ENCODE measurements at places on chromosomes 12 and 14.

GRCh38 chr14:98909251-98909944, 362.6 kb downstream of the BCL11B start:
- no peak for DNase-seq

GRCh38 chr12:61846765-61847164, 413.4 kb upstream of the USP15 start:
- no peak for DNase-seq

- no peak for DNase-seq
Measured at GRCh38 chr14:32607399-32607798, 278.3 kb downstream of the AKAP6 start.

- no peak for DNase-seq
Measured at GRCh38 chr14:63940387-63940786, 87.6 kb downstream of the SYNE2 start.

GRCh38 chr12:62895351-62895877, 39.5 kb downstream of the PPM1H start:
- DNase-seq: no peak

DNA sequence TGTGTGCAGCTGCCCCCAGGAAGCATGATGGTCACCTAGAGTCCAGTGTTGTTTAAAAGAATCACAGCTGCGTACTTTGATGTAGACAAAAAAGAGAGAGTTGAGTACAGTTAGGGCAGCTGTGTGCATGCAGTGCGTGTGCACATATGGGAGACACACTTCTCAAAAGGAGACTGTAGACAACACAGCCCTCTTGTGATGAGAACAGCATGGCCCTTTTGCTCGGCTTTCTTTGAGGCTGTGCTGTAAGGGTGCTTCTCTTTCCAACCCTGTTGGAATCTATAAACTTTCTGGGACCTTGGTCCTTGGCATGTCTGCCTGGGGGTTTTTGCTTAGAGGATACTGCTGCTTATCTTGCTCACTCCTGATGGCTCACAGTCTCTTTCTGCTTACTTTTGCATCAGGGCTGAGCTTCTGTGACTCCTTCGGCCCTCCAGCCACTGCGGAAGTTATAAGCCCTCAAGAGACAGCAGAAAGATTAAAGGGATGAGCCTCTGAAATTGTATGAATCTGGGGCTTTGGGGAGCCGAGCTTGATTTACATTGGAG, 102.9 kb downstream of the DYRK2 start:
- DNase-seq: no peak

DNA sequence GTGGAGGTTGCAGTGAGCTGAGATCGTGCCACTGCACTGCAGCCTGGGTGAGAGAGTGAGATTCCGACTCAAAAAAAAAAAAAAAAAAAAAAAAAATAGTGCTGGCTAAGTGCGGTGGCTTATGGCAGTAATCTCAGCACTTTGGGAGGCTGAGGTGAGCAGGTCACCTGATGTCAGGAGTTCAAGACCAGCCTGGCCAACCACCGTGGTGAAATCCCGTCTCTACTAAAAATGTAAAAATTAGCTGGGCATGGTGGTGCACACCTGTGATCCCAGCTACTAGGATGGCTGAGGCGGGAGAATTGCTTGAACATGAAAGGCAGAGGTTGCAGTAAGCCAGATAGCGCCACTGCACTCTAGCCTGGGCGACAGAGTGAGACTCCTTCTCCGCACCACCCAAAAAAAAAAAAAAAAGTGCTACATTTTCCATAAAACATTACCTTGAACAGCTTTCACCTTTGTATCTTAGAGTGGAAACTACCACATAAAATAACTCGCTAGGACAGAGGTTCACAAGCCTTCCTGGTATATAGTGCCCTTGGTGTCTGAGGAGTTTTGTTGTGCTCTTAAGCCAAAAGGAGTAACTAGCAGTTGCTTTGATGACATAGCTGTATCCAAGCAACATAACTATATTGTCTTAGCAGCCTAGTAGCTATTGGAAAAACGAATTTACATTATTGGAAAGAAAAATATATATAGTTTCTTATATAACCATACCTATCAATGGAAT, 11.1 kb downstream of the PTGES3 start:
- no peak for DNase-seq

GRCh38 chr12:108211157-108211556, 82.1 kb downstream of the WSCD2 start:
- no peak for DNase-seq

- no peak for DNase-seq
Measured at GRCh38 chr12:107783406-107784376, 9.2 kb downstream of the ASCL4 start.

GRCh38 chr14:32081901-32082300, 4.8 kb downstream of the ARHGAP5 start:
- no peak for DNase-seq

DNA sequence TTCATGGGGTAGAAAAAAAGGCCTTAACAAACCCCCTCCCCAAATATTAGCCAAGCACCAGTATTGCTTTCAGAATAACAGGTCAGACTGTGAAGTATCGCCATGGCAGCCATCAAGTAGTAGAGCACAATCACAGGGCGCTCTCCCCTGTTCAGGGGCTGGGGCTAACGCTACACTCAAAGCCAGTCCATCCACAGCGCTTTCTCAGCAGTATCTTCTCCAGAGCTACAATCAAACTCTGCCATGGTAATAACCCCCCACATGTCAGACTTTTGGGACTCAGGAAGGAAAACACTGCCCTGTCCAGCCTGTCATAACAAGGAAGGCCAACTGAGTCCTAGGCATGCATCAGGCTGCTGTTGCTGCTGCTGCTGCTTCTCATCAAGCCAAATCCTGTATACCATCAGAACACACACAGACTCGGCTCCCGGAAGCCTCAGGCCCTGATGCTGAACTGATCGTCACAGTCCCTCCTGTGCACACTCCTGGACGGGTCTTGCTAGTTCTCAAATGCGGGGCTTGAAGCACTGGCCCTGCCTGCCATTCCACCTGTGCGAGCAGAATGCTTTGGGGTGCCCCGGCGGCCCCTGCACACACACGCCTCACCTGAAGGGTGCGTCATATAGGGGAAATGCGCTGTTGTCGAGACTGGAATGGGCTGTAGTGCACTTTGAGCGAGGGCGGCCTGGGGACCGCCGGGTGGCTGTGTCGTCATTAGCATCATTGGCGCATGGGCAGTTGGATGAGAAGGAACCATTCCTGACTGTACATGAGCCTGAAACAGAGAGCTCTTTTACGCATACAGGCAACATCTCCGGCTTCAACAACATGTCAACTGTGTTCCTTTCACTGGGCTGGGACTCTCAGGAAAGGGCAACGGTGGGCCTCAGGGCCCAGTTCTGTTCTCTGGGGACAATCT, 47.6 kb downstream of the SH2B3 start:
- no peak for DNase-seq

DNA sequence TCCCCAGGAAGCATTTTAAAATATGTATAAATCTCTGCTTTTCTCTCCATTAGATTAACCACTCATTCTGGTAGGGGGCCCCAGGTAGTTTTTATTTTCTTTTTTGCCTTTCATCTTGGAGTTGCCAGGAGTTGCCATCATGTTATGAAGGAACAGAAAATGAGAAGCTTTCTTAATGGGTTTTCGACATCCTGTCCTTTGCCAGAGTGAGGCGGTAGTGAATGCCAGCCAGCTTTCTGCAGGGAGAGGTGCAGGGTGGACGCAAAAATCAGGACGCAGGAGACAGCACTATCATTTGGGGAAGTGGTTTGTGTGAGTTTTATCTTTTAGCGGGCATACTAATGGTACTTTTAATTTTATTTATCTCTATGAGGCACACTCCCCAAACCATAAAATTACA, 1.7 kb downstream of the RASSF8 start:
- DNase-seq: peak; percentile 41

GRCh38 chr12:44385964-44386363, 490.2 kb downstream of the NELL2 start:
- DNase-seq: no peak

DNA sequence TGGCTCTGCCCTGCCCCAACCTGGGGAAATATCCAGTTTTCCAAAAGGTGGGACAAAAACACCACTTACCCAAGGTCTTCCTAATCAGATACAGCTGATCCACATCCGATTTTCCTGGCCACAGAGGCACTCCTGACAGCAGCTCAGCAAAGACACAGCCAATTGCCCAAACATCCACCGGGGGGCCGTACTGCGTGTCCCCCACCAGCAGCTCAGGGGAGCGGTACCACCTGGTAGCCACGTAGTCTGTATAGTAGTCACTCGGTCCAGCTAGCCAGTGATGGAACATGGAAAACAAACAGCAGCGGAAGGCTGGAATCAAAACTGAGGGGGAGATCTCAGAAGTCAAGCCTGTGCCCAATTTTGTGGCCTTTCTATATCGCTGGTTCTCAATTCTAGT, 28.8 kb downstream of the DMAC2L start:
- DNase-seq: no peak

DNA sequence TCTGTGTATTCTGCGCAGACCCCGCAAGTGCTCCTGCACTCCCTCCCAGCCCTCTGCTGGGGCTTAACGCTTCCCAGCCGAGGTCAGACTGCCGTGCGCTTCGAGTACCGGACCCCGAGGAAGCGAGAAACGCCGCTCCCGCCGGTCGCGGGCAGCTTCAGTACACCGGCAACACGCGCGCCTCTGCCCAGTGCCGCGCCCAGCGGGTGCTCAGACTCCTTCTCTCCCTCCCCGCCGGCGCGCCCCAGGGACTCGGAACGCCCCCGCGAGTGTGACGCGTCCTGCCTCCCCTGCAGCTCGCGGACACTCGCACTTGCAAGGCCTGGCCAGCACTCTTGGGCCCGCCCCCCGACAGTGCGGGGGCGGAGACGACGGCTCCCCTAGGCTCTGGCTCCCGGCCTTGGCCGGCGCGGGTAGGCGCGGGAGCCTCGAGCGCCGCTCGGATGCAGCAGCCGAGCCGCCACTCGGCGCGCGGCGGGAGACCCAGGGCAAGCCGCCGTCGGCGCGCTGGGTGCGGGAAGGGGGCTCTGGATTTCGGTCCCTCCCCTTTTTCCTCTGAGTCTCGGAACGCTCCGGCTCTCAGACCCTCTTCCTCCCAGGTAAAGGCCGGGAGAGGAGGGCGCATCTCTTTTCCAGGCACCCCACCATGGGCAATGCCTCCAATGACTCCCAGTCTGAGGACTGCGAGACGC, at the start of gene PTGER2:
PTGER2 (plus strand) TSS at position 410 of the 692 bp plus-strand sequence; CDS start at position 647, 237 bp downstream.
- peak; percentile 24 for DNase-seq

DNA sequence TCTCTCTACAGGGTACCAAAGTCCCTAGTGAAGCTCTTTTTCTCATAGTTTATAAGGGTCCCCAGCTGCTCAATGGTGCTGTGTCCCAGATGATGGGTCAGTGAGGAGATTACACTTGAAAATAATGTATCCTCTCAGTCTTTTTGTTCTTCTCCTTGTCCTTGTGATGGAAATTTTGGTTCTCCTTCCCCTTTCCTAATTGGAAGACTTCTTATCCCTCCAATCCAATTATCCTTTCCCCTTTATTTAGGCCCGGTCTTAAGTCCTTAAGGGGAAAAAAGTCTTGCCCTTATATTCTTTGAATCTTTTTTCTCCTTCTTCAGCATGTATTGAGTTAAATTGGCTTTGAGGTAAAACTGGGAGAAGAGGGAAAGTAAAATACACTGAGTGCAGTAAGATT, 126.1 kb upstream of the PTPRQ start:
- DNase-seq: no peak

DNA sequence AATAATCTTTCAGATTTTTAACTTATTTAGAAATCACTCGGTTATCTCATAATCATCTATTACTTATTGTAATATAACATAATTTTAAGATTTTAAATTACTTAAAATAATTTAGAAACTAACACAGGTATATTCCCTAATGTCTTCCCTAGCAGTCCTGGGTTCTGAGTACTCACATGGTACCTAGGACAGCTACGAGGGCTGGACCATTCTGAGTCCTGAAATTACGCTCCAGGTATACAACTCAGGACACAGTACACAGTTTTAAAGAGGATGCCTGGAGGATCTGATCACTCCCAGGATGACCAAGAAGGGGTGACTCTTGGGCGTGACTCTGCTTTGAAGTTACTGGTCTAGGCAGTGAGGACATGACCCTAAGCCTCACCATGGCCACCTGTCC, 9.1 kb upstream of the RASSF8 start:
- no peak for DNase-seq

DNA sequence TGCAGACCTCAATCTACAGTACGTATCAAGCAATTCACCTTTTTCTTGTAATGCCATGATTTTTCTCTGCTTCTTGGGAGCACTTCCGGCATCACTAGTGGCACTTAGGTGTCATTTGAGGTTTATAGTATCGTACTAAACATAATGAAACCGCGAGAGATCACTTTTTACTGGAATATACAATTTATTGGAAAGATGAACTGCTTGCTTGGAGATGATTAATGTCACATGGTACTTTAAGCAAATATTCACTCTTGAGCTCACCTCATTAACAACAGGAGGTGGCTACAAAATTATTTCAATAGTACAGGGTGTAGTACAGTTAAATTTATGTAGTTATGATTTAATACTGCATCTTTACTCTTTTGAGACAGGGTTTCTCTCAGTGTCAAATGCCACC, 11.5 kb downstream of the FUT8 start:
- DNase-seq: no peak

DNA sequence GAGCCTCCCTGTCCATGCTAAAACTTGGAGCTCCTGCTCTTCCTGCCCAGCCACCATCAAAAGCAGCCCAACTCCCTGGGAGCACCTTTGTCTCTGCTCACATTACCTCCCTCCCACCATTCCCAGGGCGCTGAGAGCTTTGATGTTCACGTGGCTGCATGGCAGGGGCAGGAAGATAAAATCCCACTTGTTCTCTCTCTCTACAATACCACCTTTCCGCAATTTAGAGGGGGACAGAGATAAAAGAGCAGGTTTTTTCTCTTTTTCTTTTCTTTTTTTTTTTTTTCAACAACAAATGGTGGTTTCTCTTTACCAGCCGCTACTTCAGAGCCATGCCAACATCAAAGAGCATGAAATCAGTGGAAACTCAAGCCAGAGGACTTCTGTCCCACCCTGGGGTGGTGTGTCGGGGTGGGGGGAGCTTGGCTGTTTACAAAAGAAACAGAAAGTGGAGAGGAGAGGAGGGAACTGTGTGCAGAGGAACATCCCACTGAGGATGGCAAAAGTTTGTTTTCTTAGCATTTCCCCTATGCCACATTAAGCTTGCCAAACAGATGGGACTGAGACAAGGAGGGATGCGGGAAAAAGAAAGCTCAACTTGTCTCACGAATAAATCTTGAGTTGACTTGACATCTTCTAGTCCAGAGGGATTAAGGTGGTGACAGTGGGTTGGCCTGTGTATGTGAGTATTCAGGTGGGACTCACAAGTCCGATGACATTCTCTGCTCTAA, 103.7 kb upstream of the NUDT4 start:
- DNase-seq: no peak

- DNase-seq: no peak
Measured at GRCh38 chr14:105864116-105864515, 337.7 kb downstream of the TMEM121 start.

GRCh38 chr12:130497991-130498390, 160.3 kb downstream of the PIWIL1 start:
- no peak for DNase-seq

GRCh38 chr12:25263594-25263993, 12.9 kb upstream of the KRAS start:
- DNase-seq: no peak

Data from cerebellum (tissue), 4 donors.